PC-9 (cell line): ENCODE measurements at places on chromosomes 6 and 20. TPM values are rescaled to one million over a fixed set of nuclear protein-coding genes. Genes with fewer than 3 reads are reported as not detected.

FOXS1 gene
- total RNA-seq: not detected in 2 replicates

SLC17A1 gene
- not detected in 2 replicates for total RNA-seq

EEF1A2 gene
- total RNA-seq: 75.2 and 90.2 TPM in 2 replicates

ADTRP gene
- 4.1 and 7.9 TPM in 2 replicates for total RNA-seq

NKX2-4 gene
- total RNA-seq: not detected in 2 replicates

AIF1 gene
- total RNA-seq: not detected in 2 replicates

OR12D3 gene
- not detected in 2 replicates for total RNA-seq

TRIM38 gene
- total RNA-seq: 23.6 and 31.3 TPM in 2 replicates

ANKRD66 gene
- total RNA-seq: not detected in 2 replicates

CD109 gene
- 46.8 and 50.7 TPM in 2 replicates for total RNA-seq

ENPP1 gene
- 3.0 and 4.1 TPM in 2 replicates for total RNA-seq

SIM1 gene
- total RNA-seq: 0.13 and 0.15 TPM in 2 replicates

PACSIN1 gene
- total RNA-seq: 5.0 and 6.4 TPM in 2 replicates

CLIC5 gene
- total RNA-seq: 2.0 and 2.1 TPM in 2 replicates

DNA sequence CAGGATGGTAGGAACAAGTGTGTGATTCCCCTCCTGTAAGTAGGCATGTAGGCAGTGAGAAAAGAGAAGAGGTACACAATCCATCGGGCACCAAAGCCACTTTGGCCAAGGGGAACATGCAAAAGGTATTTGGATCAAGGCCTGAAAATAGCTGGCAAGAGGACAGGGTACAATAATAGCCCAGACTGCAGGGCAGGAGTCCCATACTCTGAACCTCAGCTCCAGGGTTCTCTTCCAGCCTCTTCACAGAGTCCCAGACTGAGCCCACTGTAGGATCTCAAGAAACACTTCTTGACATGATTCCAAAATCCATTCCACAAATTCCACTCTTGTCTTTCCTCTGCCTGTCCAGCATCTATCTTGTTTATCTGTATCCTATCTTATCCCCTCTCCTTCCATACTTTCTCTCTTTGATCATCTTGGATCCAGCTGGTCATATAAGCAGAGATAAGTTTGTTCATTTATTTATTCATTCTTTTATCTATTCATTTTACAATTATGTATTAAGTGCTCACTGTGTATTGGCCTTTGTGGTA is 19.7 kb downstream of the ACSS2 start:
- DNase-seq: no peak
- H3K27me3 ChIP-seq: no peaks in the 10 kb centered on the region
- H3K27ac ChIP-seq: no peak overlapping the region
- H3K36me3 ChIP-seq: peaks cover 10% of the 10 kb centered on the region; the same call in 1 of the 2 replicates

- H3K36me3 ChIP-seq: no peaks in the 10 kb centered on the region
- H3K4me1 ChIP-seq: peaks cover 18% of the 10 kb centered on the region
- H3K27ac ChIP-seq: no peak overlapping the region
- DNase-seq: no peak
Observed at GRCh38 chr6:25774120-25774715, 19.7 kb downstream of the SLC17A4 start.

- no peaks in the 10 kb centered on the region for H3K36me3 ChIP-seq
- no peak for DNase-seq
- H3K27me3 ChIP-seq: no peaks in the 10 kb centered on the region
- no peak overlapping the region for H3K4me3 ChIP-seq
Observed at GRCh38 chr6:38068854-38069590, 249.5 kb downstream of the ZFAND3 start.

DNA sequence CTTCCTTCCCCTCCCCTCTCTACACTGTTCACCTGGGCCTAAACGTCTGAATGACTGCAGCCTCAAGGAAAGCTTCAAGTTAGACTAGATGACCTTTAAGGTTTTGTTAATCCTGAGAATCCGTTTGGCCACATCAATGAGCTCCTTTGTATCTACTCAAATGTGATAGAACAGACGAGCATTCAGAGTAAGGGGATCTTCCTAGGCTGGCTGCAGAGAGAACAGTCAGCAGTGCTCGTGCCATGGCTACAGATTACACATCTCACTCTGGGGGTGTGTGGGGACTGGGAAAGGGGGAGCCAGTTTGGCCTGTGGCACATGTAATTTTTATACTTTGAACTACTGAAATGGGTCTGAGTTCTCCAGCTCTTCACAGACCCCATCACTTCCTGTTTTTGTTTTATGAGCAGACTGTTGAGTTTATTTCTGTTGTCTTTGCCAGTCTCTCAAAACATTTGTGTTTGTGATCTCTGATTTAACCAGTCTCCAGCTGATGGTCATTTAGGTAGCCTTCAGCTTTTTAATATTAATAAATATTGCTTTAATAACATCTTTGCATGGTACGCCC is 50.9 kb downstream of the KCNS1 start:
- no peak overlapping the region for H3K4me3 ChIP-seq
- no peaks in the 10 kb centered on the region for H3K4me1 ChIP-seq
- 0 out of 2 replicates have a peak, but pooled peaks cover 6% of the 10 kb centered on the region for H3K36me3 ChIP-seq
- no peak for DNase-seq
- H3K27ac ChIP-seq: no peak overlapping the region

- no peak overlapping the region for H3K4me3 ChIP-seq
- no peak overlapping the region for H3K27ac ChIP-seq
- H3K27me3 ChIP-seq: peaks cover 53% of the 10 kb centered on the region
- no peaks in the 10 kb centered on the region for H3K36me3 ChIP-seq
- DNase-seq: no peak
Observed at GRCh38 chr6:168557512-168557911, 116.5 kb downstream of the SMOC2 start.

DNA sequence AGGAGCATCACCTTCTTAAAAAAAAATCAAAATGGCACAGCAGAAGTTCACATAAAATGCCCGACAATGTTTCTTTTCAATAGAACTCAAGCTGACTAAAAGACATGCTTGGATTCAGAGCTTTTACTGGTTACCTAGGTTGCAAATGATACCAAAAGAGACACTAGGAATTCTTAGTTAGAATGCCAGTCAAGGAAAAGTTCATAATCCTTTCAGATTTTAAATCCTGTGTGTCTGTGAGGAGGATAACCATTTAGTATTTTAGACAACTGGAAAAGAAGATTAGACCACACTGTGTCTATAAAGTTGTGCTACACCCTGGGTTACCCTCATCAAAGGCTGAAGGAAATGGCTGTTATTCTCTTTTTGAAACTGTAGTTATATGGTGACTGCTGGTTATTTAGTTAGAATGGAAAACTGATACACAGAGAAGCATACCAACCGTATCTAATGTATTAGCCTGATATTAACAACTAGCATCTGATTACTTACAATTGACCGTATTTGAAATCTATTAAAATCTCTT is 139.5 kb downstream of the GJA10 start:
- no peaks in the 10 kb centered on the region for H3K27me3 ChIP-seq
- no peak for DNase-seq
- no peak overlapping the region for H3K27ac ChIP-seq
- H3K4me1 ChIP-seq: no peaks in the 10 kb centered on the region
- H3K4me3 ChIP-seq: no peak overlapping the region

GRCh38 chr6:146753306-146753705 is 154.5 kb downstream of the ADGB start:
- DNase-seq: no peak
- H3K4me3 ChIP-seq: no peak overlapping the region
- H3K27me3 ChIP-seq: no peaks in the 10 kb centered on the region
- peaks cover 9% of the 10 kb centered on the region for H3K4me1 ChIP-seq

DNA sequence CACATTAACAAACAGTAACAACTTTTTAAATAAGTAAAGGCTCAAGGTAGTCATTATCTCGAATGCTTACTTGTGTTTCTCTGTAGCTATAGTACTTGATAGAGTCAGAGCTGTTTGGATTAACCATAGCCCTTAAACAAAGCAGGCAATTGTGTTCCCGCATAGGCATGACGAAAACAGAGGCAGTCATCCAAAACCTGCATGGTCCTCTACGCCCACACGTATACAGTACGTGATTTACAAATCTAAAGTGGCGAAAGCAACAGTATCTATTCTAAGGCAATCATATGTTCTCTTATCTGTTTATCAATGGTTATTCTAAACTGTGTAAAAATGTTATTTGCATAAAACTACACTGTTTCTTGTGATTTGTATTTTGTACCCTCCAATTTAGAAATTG is 31.8 kb downstream of the HFE start:
- no peaks in the 10 kb centered on the region for H3K27me3 ChIP-seq
- H3K4me1 ChIP-seq: peaks cover 8% of the 10 kb centered on the region
- no peak overlapping the region for H3K4me3 ChIP-seq
- no peak for DNase-seq
- no peaks in the 10 kb centered on the region for H3K36me3 ChIP-seq

GRCh38 chr6:79421707-79422484 is 115.3 kb downstream of the LCA5 start:
- no peak overlapping the region for H3K27ac ChIP-seq
- H3K27me3 ChIP-seq: no peaks in the 10 kb centered on the region
- H3K36me3 ChIP-seq: no peaks in the 10 kb centered on the region
- no peak overlapping the region for H3K4me3 ChIP-seq

DNA sequence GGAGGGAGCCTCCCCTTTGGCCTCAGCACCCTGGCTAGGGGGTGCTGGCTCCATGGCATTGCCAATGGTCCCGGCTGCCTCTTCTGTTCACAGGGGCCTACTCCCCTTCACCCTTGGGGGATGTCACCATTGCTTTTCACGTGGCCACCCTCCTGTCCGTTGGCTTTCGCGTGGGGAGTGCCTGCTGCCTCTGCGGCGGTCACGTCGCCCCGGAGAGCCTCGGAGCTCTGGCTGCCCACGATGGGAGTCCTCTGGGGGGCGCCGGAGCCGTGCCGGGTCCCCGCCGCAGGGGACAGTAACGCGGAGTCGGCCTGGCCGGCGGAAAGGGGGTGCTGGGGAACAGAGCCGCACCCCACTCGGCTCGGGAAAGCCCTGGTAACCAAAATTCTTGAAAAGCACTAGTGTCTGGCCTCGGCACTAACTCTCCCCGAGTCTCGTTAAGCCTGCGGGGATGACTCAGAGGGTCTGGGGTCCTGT is 661 bp upstream of the HEBP2 start:
- peak overlapping the region; percentile 81 for H3K27ac ChIP-seq
- no peak for DNase-seq
- no peaks in the 10 kb centered on the region for H3K27me3 ChIP-seq
- peaks cover 22% of the 10 kb centered on the region for H3K4me1 ChIP-seq
- peak overlapping the region; percentile 85 for H3K4me3 ChIP-seq

DNA sequence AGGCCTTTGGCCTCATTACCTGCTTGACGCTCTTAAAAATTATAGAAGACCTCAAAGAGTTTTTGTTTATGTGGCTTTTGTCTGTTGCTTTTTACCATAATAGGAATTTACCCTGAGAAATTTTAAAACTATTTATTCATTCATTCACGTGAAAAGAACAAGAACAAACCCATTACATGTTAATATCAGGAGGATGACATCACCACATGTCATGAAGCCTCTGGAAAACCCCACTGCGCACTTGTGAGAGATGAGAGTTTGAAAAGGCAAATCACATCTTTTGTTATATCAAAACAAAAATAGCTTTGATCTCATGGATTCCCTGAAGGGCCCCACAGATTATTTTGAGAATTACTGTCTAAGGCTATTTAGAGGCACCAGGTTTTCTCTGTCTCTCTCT is 61.3 kb upstream of the EYA2 start:
- no peaks in the 10 kb centered on the region for H3K4me1 ChIP-seq
- no peaks in the 10 kb centered on the region for H3K36me3 ChIP-seq
- H3K4me3 ChIP-seq: no peak overlapping the region
- no peaks in the 10 kb centered on the region for H3K27me3 ChIP-seq

- H3K27ac ChIP-seq: no peak overlapping the region
- H3K27me3 ChIP-seq: no peaks in the 10 kb centered on the region
- DNase-seq: no peak
- H3K4me1 ChIP-seq: no peaks in the 10 kb centered on the region
- H3K36me3 ChIP-seq: no peaks in the 10 kb centered on the region
Observed at GRCh38 chr6:159121486-159121885, 47.7 kb upstream of the FNDC1 start.

GRCh38 chr6:128305228-128305627 is 215.2 kb downstream of the PTPRK start:
- no peak overlapping the region for H3K4me3 ChIP-seq
- H3K36me3 ChIP-seq: no peaks in the 10 kb centered on the region
- H3K4me1 ChIP-seq: no peaks in the 10 kb centered on the region
- DNase-seq: no peak
- no peaks in the 10 kb centered on the region for H3K27me3 ChIP-seq
- H3K27ac ChIP-seq: no peak overlapping the region

- no peaks in the 10 kb centered on the region for H3K4me1 ChIP-seq
- no peak overlapping the region for H3K27ac ChIP-seq
- no peak for DNase-seq
- no peaks in the 10 kb centered on the region for H3K27me3 ChIP-seq
Observed at GRCh38 chr6:17021539-17021889, 80.3 kb upstream of the STMND1 start.

- H3K36me3 ChIP-seq: peaks cover 26% of the 10 kb centered on the region
- H3K27me3 ChIP-seq: no peaks in the 10 kb centered on the region
- H3K4me3 ChIP-seq: peak overlapping the region; percentile 100
Observed at GRCh38 chr20:62387933-62388635, 1.2 kb downstream of the RPS21 start.

GRCh38 chr6:129684903-129685661 is 24.9 kb downstream of the ARHGAP18 start:
- H3K36me3 ChIP-seq: no peaks in the 10 kb centered on the region
- peaks cover 22% of the 10 kb centered on the region for H3K4me1 ChIP-seq
- H3K27ac ChIP-seq: 0 out of 2 replicates have a peak overlapping the region, but pooled peaks have one; percentile 53

GRCh38 chr6:5771759-5772390 is 234.8 kb downstream of the NRN1 start:
- no peak overlapping the region for H3K27ac ChIP-seq
- H3K4me1 ChIP-seq: no peaks in the 10 kb centered on the region
- no peak for DNase-seq
- no peaks in the 10 kb centered on the region for H3K36me3 ChIP-seq
- H3K27me3 ChIP-seq: no peaks in the 10 kb centered on the region

DNA sequence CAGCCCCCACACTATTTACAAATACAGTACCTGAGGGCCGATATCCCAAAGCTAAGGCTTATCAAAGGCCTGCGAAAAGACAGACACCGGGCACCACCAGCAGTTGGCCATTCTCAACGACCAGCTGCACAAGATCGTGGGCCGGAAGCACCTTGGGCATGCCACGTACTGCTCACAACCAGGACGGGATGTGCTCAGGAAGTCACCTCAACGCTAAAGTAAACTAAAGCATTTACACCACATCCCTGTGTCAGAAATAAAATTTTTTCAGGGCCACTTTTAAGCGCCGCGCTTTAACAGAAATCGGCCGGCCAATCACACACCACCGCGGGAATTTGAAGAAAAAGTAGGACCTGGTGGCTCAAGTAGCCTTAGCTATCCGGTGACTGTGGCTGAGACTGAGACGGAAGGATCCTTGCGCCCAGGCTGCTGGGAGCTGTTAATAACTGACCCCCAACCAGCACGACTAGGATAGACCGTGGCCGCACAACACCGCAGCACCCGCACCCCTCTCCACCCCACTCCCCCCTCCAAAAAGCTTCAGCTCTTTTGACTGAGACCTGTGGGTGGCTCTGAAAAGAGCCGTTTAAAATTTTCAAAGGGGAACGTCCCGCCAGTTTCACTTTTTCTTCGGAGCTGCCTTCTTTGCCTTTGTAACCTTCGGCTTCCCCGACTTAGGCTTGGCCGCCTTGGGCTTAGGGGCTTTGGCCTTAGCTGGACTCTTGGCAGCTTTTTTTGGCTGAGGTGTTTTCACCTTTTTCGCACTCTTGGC is 131.2 kb upstream of the BTN3A2 start:
- DNase-seq: peak; percentile 52
